ENCODE measurements at places on chromosomes 6 and 20.

DNA sequence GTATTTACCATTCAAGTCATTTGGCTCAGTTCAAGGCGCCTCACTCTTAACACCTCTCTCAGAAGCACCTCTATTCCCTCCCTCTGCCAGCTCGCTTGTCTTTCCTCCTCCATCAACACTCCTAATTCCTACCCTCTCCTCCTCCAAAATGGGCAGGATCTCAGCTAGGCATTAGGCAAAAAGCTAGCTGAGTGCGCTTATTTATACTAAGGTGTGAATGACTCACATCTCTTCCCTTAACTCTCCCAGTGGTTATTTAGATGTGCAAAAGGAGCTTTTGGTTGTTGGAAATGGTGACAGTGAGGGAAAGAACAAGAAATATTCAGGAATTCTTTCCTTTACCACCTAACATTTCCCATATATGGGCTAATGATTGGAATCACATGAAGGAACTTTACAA lies 29.1 kb downstream of the PACSIN1 start:
- DNase-seq, result no peak

DNA sequence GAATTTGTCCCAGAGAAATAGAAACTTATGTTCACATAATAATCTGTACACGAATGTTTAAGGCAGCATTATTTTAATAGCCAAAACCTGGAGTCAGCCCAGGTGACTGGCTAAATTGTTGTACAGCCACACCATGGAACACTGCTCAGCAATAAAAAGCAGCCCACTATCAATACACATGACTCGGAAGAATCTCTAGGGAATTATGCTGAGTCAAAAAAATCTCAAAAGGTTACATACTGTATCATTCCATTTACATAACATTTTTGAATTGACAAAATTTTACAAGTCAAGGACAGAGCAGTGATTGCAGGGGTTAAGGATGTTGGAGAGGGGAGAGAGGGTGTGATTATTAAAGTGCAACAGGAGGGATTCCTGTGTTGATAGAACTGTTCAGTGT lies 163.4 kb downstream of the UBE3D start:
- no peak for DNase-seq

- DNase-seq, result no peak
These were observed 10.6 kb downstream of the ARMH2 start for GRCh38 chr6:24788031-24788665.

DNA sequence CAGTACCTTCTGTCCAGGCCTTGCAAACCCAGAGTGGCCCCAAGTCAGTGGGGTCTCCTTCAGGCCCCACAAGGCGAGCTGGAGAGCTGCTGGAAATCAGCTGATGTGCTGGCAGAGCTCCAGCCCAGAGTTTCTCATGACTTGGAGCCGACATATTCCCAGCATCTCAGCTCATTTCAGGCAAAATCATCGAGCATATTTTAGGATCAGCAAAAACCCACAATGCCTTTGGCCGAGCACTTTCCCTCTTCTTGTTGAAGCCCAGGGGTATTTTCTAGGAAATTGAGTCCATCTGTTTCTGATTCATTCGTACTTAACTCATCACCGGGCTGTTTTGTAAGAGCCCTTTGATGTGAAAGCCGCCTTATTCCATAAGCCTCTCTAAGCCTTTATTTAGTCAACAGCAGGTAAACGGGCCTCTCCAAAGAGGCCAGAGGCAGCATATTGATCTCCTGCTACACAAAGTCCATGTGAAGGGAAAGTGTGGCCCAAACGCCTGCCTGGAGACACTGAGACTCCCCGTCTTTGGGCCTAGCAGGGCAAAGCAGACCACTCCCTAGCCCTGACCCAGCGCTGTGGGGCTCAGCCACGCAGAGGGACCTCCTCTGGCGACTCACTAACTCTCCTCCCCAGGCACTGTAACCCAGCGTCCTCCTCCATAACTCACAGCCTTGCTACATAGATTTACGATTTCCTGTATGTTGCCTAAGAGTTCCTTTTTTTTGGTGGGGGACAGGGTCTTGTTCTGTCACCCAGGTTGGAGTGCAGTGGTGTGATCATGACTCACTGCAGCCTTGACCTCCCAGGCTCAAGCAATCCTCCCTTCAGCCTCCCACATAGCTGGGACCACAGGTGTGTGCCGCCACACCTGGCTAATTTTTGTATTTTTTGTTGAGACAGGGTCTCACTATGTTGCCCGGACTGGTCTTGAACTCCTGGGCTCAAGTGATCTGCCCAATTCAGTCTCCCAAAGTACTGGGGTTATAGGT lies 12.1 kb upstream of the C20orf203 start:
- DNase-seq, result no peak

All from pons (tissue), 1 donor.